Putamen (tissue), 1 donor: ENCODE measurements at places on chromosomes 12 and 14.

GRCh38 chr12:49942921-49943624 lies 7.5 kb upstream of the AQP2 start:
- no peak for DNase-seq

DNA sequence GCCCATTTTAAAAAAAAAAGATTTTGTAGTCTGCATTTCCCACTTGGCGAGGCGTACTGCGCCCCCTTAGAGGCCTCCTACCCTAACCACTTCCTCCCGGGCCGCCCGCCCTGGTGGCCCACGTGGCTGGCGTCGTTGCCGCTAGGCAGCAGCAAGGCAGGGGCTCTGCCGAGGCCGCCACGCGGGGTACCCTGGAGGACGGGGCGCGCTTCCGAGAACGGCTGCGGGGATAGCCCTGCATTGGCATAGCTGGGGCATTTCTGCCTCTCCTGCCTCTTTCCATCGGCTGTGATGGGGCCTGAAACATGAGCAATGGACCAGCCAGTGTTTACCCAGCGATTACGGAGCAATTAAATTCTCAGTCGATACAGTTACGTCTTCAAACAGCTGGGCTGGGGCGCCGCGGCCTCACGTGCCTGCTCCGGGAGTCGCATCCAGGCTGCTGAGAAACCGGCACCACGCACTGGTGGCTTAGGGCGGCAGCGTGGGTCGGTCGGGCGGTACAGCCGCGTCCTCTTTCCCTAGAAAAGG lies 38.0 kb downstream of the IQSEC3 start:
- no peak for DNase-seq

DNA sequence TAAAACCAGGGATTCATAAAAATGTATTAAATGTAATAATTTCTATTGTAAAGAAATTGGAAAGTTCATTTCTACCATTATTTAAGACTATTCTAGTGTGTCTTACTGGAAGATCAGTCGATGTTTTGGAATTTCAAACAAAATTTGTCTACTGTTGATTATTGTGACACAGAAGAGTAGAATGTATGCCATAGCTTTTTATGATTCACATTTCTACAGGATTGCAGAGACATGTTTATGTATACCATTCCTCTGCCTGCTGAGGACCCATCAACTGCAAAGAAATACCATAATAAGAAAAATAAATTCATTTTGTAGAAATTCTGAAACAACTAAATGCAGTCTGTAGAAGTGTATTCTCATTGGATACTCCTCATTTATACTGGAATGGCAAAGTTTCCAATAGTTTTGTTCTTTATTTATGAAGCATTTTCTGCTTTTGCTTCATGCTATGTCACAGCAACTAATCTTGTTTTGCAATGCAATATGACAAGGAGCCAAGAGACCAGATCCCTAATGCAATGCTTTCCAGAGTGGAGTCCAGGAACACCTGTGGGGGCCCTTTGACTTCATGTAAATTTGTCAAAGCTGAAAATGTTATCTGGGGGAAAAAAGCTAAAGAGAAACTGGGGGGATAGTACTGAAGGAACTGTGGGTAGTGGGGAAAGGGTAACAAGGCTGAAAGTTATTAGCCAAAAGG lies 172.9 kb upstream of the LRIG3 start:
- DNase-seq = no peak

DNA sequence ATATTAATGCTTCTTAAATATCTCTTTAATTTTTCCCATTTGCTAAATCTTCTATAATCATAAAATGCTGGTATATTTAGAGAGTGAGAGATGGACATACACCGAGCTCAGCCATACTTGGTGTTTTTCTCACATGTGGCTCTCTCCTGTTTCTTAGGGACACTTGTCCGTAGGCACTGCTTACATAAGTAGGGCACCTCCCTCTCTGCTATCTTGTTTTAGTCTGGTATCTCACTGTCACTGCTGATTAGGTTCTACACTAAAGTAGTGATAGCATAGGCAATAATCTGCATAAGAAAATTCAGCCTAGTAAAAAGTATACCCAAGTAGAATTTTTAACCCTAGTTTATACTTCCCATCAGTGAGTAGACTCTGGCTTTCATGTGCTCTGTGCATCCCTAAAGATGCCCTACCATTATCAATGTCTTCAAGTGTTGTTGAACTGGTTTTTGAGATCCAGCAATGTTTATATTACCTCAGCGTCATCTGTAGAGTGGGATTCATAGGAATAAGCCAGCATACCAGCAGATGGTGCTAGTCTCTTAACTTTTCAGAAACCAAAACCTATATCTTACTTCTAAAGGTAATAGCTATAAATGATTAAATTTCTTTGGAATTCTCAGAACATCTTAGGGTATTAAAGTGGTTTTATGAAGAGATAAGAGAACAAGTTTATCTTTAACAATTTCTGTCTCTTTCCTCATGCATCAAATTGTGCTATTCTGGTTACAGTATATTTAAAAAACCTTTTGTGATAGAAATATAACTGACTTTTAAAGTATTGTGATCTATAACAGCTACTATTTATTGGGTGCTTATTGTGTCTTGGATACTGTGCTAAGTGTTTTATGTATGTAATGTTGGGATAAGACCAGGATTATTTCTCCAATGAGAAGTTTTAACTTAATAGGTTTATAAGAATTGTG lies 32.9 kb downstream of the ARID2 start:
- DNase-seq = peak; percentile 27

GRCh38 chr14:75232597-75232996 lies 46.0 kb upstream of the FOS start:
- DNase-seq = no peak

DNA sequence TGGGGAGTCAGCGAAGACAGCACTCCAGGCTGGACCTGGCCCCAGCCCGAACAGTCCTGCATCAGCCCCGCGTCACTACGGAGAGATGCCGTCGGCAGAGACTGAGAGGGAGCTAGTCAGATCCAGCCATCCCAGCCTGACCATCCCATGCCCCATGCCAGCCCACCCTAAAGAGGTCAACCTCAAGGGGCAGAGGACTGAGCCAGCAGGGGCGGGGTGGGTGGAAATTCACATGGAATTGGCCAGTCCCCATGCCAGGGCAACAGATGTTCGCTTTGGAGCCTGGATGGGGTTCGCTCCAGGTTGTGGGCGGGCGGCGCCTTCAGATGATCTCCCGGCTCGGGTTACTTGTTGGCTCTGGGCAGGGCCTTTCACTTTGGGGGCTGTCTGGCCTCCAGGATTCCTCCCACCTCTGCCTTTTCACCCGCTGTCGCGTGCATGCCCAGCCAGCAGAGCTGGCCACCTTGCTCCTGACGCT lies 154.3 kb downstream of the TSPAN9 start:
- DNase-seq = no peak

DNA sequence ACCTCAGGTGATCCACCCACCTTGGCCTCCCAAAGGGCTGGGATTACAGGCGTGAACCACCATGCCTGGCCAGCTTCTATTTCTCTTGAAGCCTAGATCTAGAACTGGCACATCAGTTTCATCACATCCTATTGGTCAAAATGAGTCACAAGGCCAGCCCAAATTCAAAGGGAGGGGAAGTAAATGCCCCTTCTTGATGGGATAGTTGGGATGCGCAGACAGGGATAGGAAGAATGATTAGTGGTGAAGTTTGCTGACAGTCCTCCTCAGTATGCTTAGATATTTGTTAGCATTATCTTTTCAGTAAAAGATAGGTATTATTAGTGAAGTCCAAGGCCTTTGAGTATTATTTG lies 33.4 kb downstream of the CRADD start:
- DNase-seq = no peak

DNA sequence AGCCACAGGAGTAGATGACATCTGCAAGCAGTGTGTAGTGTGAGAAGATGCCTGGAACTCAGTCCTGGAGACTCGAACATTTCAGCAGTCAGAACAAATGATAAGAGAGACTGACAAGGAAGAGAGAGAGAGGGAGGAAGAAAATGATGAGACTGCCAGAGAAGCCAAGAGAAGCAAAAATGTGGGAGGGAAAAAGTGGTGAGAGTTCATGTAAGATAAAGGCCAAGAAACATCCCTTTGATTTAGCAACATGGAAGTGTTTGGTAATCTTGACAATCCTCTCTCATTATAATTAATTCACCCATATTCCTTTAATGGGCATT lies 42.6 kb downstream of the LIMA1 start:
- no peak for DNase-seq

DNA sequence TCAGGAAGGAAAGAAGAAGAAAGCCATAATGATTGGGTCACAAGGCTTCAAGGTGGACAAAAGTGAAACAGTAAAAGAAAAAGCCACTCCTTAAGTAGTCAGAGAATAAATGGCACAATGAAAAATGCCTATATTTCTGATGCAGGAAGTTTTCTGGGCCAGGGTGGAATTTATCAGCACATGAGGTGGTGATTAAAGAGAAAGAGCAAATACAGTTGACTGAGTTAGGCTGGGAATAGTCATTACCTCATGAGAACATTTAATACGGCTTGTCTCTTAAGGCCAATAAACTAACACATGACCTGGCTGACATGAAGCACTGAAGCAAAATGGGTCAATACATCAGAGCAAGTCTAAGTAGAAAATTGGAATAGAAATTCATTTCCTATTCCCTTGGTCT lies 499.7 kb downstream of the TMTC2 start:
- no peak for DNase-seq

DNA sequence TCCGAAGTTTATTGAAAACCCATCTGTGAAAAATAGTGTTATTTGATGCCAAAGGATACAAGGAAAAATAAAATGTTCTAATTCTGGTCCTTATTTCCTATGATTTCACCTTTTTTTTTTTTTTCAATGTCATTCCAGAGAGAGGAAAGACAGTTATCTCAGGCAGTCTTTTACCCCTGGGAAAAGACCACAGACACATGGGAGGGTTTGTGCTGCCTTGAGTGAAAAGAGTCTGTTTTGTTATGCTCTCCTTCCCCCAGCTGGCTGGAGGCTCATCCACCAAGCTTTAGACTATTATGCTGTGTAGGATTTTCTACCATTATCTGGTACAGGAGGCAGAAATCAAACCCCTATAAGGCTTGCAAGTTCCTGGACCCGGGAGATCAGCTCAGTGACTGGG lies 151.8 kb downstream of the CRADD start:
- no peak for DNase-seq

- DNase-seq = no peak
Observed at GRCh38 chr14:74503291-74503937, 9.8 kb downstream of the ISCA2 start.

GRCh38 chr14:91744068-91744480 lies 12.2 kb upstream of the CATSPERB start:
- no peak for DNase-seq

GRCh38 chr12:87112571-87113345 lies 856.6 kb upstream of the MGAT4C start:
- no peak for DNase-seq

GRCh38 chr12:64801381-64801780 lies 23.1 kb upstream of the TBC1D30 start:
- DNase-seq = no peak

- DNase-seq = no peak
Observed at GRCh38 chr12:121738340-121738858, 25.8 kb downstream of the TMEM120B start.

- no peak for DNase-seq
Observed at GRCh38 chr14:60622210-60622916, 26.9 kb downstream of the SIX1 start.

- peak; percentile 54 for DNase-seq
Observed at GRCh38 chr12:125533434-125534029, 468.3 kb downstream of the AACS start.

DNA sequence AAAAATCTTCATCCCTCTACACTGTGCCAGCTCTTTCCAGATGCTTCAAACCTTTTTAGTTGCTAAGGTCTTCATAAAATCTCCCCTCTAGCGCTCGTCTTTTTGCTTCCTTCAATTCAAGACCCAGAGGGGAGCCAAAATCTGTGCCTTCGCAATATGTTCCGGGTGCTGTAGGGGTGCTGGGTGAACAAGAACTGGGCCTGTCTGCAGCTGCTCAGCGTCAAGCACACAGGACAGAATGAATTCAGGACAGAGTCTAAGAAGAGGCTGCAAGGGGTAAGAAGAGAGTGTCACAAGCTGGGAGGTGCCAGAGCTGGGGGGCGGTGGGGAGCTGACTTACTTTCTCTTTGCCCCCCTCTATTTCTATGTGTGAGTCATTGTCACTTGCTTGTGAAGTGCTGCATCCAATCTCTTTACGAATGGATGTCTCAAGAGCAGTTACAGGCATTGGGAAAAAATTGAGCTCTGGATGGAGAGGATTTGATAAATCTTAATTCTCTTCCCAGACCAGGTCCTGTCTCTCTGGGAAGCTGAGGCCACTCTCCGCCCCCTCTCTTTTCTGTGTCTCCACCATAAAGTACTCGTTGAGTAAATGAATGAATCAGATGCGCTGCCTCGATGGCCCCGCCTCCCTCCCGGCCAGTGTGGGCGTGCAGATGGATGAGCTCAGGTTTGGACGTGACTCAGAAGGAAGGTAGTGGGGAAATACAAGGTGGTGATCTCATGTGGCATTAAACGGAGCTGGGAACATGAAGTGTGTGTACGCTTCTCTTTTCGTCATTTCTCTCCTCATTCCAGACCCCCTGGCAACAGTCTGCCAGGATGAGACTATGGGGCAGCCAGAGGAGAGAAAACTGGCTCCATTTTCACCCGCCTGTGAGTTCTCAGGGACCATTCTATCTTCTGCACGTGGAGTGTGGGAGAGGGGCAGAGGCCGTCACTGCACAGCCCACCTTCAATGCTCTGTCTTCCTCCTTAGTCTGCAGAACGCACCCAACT lies 91.3 kb downstream of the TSPAN9 start:
- DNase-seq = no peak

- DNase-seq = no peak
Observed at GRCh38 chr12:93387780-93388179, 10.1 kb downstream of the NUDT4 start.

DNA sequence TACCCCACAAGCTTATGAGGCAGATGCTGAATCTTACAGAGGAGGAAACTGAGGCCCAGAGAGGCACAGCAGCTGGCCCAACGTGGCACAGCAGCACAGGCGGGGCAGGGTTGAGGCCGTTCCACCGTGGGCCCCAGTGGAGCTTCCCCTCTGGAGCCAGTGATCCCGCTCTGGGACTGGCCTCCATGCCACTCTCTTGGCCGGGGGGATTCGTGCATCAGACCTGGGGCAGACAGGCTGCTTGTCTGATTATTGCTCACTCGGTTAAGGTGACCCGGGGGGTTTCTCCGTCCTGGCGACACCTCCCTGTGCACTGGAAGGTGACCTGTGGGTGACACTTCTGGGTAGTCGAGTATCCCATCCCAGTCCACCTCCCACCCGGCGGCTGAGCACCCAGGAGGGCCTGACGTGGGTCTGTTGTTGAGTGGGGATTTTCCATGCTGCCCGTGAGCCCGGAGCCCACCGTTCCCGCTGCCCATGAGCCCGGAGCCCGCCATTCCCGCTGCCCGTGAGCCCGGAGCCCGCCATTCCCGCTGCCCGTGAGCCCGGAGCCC lies 27.8 kb downstream of the NOC4L start:
- no peak for DNase-seq

GRCh38 chr14:89524990-89525667 lies 108.1 kb upstream of the FOXN3 start:
- DNase-seq = no peak
